Stimulated activated CD4-positive, alpha-beta T cell treated with anti-CD3 and anti-CD28 coated beads, Interleukin-2, amount 100 ng/mL, for 24 hours (primary cell): ENCODE measurements at places on chromosomes 12 and 14.
A peak's percentile ranks its signal among the peaks of the same experiment; 100 is the strongest.

- peak; percentile 17 for DNase-seq
Measured at GRCh38 chr12:14910090-14910915, 24.6 kb upstream of the MGP start.

GRCh38 chr14:63438065-63438757 lies 105.0 kb downstream of the PPP2R5E start:
- DNase-seq, result peak; percentile 21

GRCh38 chr14:49982082-49982481 lies 89.2 kb downstream of the ARF6 start:
- DNase-seq, result no peak

DNA sequence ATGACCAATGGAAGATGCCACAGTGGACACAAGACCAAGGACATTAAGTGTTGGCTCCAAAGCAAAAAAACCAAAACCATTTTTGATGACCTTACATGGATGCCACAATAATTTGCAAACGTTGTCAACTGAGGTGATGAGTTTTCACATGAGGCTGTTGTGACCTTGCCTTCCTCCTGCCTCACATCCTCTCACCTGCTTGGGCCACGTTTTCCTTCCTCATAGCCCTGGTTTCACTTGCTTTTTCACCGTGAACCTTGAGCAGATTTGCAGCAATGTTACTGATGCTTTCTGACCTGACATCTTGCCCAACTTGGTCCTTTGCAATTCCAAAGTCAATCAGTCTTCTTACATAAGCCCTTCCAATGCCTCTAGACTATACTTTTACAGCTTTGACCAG lies 3.7 kb downstream of the KRT6B start:
- DNase-seq, result no peak

GRCh38 chr12:123132951-123133619 lies 17.8 kb downstream of the PITPNM2 start:
- no peak for DNase-seq

DNA sequence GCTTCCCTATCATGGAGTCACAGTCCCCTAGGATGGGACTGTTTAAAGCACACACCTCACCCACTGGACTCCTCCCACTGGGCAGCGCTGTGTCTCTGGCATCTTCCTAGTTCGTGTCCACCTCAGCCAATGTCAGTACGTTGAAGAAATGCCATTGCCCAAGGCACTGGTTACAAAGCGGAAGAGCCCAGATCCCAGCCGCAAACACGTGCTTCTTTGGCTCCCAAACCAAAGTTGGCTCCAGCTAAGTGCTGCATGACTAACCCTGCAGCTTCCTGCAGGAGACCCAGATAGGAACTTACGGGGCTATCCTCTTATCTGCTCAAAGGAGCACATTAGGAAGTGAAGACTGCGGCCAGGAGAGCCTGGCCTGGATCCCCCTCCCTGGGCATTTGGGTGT lies 9.3 kb downstream of the SYNE3 start:
- DNase-seq, result no peak

GRCh38 chr12:67740711-67741110 lies 92.2 kb downstream of the DYRK2 start:
- DNase-seq, result no peak

GRCh38 chr14:30581283-30581625 lies 22.3 kb downstream of the G2E3 start:
- DNase-seq, result no peak

GRCh38 chr14:25658988-25659387 lies 609.0 kb upstream of the STXBP6 start:
- DNase-seq, result no peak

- DNase-seq, result no peak
Measured at GRCh38 chr14:83994020-83994419, 1535.9 kb upstream of the FLRT2 start.

DNA sequence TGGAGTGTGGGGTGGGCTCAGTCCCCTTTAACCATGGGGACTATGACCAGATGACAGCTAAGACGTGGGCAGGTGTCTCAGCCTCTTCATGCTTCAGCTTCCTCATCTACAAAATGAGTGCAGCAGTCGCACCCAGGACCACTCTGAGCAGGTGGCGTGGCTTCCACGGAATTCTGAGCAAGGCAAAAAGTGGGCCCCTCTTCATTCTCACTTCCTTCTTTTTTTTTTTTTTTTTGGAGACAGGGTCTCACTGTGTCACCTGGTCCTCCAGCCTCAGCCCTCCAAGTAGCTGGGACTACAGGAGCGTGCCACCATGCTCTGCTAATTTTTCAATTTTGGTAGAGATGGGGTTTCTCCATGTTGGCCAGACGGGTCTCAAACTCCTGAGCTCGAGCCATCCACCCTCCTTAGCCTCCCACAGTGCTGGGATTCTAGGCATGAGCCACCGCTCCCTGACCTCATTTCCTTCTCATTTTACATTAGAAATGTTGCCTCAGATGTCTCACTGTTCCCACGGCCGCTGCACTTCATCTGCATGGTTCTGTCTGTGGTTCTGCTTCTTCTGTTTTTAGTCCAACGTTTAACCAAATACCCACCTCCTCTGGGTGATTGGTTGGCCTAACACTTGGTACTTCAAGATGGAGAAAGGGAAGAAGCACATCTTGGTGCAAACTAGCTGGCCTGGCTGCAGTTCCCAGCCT lies 41.3 kb upstream of the BCL7A start:
- DNase-seq, result no peak

GRCh38 chr14:22185191-22185590 lies 403.8 kb downstream of the DAD1 start:
- DNase-seq, result no peak

GRCh38 chr12:94405413-94406116 lies 54.1 kb downstream of the CEP83 start:
- no peak for DNase-seq

DNA sequence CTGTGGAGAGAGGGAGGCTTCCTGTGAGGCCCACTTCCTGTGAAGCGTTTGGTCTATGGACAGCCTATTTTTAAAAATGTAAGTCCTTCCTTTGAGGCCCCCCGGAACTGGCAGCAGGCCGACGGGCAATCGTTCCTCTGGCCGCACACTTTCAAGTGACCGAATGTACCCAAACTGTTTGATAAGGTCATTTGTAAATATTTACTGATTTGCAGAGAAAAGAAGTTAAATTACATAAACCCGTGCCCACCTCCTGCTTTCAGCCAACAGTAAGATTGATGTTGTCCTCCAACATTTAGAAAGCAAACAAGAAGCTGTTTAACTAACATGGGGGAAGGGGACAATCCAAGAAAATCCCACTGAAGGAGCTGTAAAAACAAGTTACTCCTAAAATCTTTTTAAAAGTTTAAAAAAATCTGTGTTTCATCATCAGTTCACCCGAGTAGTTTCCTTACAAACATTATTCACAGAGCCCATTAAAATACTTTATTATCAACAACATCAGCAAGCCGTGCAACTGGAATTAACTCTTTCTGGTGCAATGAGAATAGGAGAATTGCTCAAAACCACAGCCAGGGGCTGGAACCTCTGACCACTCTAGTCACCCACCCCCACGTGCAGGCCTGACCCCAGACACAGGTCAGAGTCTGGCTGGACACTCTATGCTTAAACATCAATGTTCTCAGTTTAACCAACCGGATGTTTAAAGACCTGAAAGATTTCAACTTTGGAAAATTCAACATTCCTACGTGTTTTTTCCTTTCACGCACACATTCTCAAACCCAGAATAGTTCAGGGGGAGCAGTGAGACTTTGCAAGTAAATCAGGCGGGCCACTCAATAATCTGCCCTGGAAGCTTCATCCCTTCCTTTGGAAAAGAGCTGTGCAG lies 65.3 kb downstream of the FOXN3 start:
- DNase-seq, result no peak

DNA sequence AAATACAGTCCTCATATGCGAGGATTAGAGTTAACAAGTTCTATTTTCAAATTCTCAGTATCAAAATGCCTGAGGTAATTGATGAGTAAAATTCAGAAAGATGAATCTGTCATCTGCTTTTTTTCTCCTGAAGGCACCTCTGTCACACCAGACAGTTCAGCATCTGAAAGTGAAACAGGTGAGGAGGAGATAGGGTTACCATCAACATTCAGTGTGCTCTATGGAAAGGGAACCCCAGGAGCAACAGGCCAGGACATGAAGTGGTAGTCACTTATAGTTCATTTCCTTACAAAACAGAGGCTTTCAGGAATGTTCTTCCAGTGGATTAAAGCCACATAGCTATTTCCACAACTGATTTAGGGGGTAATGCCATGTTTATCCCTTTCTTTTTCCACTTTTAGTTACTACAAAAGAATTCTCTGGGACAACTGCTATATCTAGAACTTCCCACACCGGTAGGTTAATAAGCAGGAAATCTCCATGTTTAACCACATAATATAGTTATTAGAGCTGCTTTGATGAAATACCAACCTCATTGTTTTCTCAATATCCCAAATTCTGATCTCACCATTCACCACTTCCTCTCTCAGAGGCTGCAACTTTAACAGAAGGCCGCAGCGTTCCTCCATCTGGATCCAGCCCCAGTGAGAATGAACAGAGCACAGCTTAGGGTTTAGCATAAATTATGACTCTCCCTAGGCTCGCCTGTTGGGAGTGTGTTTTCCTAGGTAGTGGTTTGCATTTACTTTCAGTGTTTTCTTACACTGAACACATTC lies 177.0 kb upstream of the CNTN1 start:
- DNase-seq, result no peak

DNA sequence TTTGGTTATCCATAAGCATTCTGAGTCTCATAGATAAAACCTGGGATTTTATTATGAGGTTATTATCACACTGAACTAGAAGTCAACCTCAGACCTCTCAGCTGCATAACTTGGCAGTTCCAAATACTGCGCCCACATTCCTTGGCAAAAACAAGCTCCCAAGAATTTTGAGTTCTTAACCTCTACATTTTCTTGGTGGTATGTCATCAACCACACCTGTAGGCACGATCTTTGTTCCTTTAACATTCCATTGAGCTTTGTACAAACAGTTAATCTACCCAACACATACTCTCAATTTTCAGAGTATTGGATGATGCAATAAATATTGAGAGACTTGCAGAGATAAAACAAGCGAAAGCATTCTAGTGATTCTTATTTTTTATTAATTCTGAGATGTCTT lies 371.8 kb upstream of the PRICKLE1 start:
- DNase-seq, result no peak

DNA sequence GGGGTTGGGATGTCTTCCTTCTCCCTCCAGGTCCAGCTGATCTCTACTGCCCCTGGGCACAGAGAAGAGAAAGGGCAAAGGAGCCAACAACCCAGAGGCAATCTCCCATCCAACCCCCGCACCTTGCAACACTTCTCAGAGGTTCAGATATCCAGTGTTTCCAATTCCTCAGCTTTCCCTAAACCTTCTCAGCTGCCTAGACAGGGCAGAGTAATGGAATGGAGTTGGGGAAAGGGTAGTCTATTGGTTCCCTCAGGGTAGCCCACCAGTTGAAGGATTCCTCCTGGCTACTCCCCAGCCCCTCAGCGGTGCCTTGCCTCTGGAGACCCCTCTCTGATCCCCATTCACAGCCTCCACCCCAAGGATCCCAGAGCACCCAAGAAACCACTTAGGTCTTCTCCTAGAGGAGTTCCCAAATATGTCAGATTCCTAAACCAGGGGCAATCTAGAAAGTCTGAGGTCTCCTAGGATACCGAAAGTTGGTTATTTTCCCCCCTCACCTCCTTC lies 537 bp downstream of the NFE2 start:
- no peak for DNase-seq

GRCh38 chr14:66701813-66702212 lies 193.9 kb downstream of the GPHN start:
- no peak for DNase-seq

DNA sequence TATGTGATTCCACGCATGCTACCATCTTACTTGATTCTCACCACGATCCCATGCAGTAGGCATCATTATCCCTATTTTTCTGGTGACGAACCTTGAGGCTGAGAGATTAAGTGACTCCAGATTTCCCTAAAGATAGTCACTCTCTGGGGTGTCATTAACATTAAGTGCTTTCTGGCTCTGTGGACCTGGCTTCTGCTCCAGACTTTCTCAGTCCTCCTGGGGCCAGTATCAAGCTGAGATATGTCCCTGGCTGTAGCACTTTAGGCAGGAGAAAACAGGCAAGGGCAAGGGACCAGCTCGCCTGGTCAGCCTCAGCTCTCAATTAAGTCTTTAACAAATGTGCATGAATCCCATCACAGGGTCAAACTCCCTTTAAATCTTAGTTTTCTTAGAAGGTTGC lies 38.3 kb upstream of the PRB2 start:
- DNase-seq, result no peak

GRCh38 chr12:122813310-122813713 lies 21.9 kb upstream of the HIP1R start:
- no peak for DNase-seq

DNA sequence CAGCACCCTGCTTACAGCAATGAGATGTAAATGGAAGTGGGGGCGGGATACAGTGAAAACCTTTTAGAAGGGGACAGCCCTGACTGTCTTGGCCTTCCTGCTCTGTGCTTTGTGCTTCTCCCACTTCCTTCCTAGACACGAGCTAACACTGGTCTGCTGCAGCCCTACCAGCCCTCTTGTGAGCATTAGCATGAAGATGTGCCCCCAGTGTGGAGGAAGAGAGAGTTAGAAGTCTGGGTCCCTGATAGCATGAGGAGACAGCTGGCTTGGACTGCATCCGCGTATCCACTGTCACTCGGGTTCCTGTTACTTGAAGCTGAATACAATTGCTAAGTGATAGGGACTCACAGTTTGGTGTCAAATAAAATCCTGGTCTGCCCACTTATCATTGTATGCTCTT lies 248.1 kb upstream of the SOX5 start:
- DNase-seq, result no peak

DNA sequence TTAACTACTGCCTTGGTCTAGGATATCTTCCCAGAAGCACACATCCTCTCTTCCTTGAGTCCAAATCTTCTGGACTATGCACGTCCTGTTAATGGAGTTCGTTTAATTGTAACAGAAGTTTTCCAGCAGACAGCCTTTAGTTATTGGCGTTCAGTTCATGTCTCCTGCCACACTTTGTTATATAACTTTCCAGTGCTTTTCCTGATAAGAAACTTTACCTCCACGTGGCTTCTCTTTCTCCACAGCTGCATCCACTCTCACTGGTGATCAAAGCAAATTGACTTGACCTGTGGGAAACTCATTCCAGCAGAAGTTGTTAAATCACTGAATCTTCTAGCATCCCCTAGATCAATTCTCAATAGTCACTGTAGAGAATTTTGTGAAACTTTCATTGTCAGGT lies 19.0 kb downstream of the PTPN21 start:
- DNase-seq, result no peak

- DNase-seq, result peak; percentile 17
Measured at GRCh38 chr14:70567791-70568190, 32.7 kb downstream of the MED6 start.

DNA sequence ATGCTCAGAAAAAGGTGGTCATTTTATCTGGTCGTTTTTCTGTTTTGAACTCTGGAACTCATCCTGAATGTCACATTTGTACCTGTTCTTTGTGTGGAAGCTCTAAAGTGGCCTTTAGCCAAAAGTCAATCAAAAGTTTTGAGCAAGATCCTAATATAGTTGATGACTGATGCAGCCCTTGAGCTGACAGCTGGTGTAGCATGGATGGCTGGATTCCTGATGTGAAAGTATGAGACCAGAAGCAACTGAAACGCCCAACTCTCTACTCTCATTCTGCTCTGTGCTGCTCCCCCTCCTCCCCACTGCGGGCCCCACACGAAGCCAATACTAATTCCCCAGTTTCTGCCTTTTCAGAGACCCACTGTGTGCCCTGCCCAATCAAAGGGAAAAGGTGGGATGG lies 10.3 kb upstream of the MYH7 start:
- peak; percentile 1 for DNase-seq
